COLO829 (cell line): ENCODE measurements at places on chromosomes 16 and 17.

GRCh38 chr17:75762513-75763268 lies 2.3 kb downstream of the GALK1 start:
- no peak for DNase-seq

DNA sequence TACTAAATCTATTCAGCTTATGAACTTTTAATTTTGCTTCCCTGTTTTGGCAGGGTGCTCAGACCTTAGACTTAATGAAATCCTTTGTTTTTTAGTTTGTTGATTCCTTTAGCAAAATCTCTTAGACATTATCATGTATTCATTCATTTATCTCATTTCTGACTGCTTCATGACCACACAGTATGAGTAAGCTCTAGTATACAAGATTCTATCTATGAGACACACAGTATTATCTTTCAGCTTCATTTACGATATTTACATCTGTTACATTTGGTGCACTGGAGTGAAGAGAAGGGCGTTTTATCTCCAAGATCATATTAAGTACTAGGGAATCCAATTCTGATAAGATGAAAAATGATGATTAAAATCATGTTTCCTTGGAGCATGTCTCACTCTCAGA lies 448.1 kb upstream of the CA10 start:
- DNase-seq, result peak; percentile 35

GRCh38 chr17:75828076-75828400 lies 16.2 kb downstream of the UNC13D start:
- DNase-seq, result no peak

GRCh38 chr17:27905447-27906225 lies 12.5 kb upstream of the LYRM9 start:
- DNase-seq, result no peak

DNA sequence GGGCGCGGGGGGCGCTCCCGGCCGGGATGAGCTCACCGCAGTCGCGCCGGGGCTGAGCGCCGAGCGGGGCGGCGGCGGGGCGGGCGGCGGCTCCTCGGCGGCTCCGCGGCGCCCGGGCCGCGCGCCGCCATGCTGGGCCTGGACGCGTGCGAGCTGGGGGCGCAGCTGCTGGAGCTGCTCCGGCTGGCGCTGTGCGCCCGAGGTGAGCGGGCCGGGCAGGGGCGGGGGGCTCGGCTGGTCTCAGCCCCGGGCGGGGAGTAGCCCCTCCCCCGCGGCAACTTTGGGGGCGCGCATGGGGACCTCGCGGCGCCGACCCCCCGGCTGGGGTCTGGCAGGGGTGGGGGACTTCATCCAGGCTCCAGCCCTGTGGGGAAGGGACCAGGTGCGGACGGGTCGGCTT lies at the start of gene ARHGDIG:
Gene ARHGDIG, plus strand, starts transcription at position 40 of the 400 bp plus-strand sequence. Its CDS starts 90 bp downstream, at position 130.
- no peak for DNase-seq

DNA sequence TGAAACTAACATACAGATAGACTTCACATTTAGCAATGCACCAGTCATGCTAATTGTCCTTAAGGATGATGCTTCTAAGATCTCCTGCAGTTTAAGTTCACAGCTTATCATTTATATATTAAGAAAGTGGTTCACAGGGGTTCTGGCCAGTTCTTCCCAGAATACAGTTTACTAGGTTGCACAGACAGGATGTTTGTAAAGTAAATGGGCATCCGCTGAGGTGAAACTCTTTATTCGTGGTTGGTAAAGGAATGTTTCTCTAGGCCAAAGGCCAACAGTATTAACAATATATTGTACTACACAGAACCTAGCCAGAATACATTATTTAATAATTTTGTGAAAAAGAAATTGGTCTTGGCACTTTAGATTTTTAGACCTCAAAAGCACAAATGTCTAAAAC lies 1427.3 kb downstream of the CDH8 start:
- DNase-seq, result no peak

DNA sequence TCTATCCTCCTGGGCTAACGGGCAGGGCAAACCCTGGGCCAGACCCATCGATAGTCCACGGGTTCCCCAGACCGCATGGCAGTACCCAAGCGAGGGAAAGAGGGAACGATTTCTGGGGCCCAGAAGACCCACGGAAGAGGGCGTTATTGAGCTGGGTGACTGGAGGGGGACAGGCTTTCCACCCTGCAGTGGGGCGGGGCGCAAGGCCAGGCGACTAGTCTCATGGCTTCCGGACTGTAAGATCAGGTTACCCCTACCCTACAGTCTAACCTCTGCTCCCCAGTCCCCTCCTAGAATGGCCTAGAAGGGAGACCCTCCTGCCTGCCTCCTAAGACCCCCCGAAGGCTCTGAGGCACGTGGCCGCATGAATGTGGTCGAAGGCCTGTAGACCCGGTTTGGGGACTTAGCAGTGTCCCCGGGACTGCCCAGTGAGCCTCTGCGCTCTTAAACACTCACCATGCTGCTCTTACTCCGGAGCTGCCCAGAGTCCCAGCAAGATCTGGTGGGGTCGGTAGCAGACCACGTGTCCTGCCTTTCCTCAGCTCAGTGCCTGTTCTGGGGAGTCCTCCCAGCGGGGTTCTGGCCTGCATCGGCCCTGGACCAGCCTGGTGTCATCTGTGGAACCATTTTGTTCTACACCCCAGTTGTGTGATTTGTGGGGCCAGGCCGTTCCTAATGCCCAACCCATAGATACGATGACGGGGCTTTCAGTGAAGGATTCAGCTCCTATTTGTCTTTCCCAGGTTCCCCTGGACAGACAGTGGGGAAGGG lies 13.2 kb upstream of the AURKB start:
- no peak for DNase-seq

GRCh38 chr17:74070998-74071679 lies 132.3 kb upstream of the RPL38 start:
- DNase-seq, result no peak

DNA sequence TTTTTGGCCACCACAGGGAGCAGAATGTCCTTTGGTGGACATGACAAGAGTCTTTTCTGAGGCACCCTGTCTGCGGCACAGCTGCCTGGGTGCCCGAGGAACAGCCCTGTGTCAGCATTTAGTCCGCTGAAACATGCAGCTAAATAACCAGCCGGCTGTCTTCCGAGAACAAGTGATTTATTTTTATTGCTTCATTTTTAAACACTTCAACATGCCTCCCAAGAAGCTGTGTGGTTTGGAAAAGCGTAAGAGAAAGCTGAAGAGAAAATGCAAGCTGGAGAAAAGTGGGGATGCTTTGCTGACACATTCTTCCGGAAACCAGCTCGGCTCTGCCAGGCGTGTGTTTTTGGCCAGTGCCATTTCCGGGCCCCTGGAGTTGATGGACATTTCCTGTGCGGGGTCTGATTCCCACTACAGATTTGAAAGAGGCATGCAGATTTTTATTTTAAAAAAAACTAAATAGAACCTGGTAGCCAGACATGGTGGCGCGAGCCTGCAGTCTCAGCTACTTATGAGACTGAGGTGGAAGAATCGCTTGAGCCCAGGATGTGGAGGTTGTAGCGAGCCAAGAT lies 94.7 kb downstream of the SEC14L1 start:
- no peak for DNase-seq

GRCh38 chr17:8382052-8382879 lies 727 bp downstream of the RPL26 start:
- DNase-seq, result no peak

DNA sequence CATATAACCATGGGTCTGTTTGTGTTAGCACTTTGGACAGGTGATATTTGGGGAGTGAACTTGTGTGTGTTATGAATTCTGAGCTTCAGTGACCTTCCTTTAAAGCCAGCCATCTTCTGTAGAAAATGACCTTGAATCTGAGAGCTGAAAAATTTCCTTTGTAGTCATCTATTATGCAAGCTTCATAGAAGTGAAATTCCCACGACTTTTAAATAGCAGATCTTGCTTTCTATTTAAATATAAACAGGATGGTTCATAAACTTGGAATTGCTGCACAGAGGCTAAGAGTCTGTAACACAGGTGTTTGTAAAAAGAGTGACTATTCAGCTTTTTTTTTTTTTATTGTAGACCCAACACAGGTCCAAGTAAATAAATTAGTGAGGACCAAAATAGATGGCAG lies 85.5 kb downstream of the MARCHF10 start:
- no peak for DNase-seq

- no peak for DNase-seq
These were observed 39.9 kb downstream of the CDH1 start for GRCh38 chr16:68776821-68777485.
